ENCODE measurements at places on chromosomes 1 and 21. TPM values are rescaled to one million over a fixed set of nuclear protein-coding genes. Genes with fewer than 3 reads are reported as not detected.

Gene FOXJ3
- total RNA-seq = 13.2 TPM

Gene GALNT2
- total RNA-seq = 58.0 TPM

Gene PTGFRN
- total RNA-seq = 28.1 TPM

Gene ALPL
- 45.4 TPM for total RNA-seq

Gene GFI1
- 0.78 TPM for total RNA-seq

Gene SMIM1
- total RNA-seq = 5.4 TPM

Gene NCAM2
- total RNA-seq = not detected

Gene FCRL6
- total RNA-seq = 0.54 TPM

Gene C1orf56
- 3.0 TPM for total RNA-seq

DNA sequence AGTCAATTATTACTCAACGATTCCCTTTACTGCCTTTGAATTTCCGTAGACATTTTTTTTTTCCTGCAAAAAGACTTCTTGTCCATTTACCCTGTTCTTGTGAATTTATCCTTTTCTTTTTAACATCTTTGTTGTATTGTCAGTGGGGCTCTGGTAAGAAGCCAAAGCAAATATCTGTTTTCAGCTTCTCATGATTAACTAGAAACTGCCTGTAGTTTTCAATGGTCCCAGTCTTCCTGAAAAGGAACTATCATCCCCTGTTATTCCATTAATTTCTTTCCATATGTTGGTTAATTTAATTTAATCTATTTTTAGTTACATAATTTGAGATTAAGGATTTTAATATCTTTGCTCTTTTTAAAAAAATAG lies 28.0 kb downstream of the SH3BGR start:
- DNase-seq = no peak

DNA sequence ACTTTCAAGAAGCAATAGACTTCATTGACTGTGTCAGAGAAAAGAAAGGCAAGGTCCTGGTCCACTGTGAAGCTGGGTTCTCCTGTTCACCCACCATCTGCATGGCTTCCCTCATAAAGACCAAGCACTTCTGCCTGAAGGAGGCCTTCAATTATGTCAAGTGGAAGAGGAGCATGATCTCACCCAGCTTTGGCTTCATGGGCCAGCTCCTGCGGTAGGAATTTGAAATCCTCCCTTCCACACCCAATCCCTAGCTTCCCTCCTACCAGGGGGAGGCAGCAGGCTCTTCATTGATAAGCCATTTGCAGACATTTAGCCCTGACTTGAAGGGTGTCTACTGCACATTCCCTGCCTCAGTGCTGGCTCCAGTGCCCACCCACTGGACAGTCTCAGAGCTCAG lies 84.3 kb upstream of the RHOU start:
- no peak for DNase-seq

- no peak for DNase-seq
Observed at GRCh38 chr1:162326559-162326958, 50.1 kb downstream of the SPATA46 start.

DNA sequence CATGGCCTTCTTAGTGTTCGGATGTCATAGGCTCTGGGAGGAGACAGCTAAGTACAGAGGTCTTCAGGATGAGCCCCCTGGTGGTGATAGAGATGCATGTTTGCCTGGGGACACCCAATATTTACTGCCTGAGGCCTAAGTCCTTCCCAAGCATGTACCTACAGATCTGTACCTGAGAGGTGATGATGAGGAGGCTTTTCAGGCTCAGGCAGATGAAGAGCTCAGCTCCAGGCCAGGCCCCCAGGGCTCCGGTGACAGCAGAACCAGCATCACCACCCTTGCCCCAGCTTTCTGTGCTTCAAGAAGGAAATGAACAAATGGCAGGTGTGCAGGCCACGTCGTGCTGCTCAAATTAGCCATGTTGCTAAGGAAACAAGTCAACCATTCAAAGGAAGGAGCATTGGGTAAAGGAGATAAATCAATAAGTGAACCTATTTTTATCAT lies 21.1 kb downstream of the CACNA1E start:
- no peak for DNase-seq

GRCh38 chr1:234721476-234722269 lies 111.7 kb upstream of the IRF2BP2 start:
- DNase-seq = no peak

DNA sequence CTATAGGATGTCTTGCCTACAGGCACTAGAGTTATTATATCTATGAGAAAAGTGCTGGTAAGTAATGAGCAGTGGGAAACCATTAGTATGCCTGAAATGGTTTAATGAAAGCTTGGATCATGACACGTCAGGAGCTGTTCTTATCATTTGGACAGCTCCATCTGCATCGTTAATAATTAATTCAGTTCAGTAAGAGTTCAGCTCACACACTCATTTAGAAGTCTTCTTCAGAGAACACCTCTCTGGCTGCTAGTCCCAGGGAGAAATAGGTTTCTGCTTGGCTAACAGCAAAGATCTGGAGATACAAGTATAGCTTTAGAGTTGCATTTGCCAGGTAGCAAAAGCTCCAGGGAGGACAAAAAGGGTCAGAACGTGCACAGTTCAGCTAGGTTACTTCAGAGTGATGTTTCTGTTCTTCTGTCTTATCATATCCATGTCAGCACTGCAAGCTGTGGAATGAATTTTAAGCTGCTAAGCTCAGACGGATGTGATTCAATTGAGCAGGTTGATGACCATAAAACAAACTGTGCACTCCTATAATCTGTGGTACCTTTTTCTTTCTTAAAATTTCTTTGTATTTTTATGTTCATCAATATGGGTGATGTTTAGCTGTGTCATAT lies 173.6 kb downstream of the ADGRL2 start:
- no peak for DNase-seq

DNA sequence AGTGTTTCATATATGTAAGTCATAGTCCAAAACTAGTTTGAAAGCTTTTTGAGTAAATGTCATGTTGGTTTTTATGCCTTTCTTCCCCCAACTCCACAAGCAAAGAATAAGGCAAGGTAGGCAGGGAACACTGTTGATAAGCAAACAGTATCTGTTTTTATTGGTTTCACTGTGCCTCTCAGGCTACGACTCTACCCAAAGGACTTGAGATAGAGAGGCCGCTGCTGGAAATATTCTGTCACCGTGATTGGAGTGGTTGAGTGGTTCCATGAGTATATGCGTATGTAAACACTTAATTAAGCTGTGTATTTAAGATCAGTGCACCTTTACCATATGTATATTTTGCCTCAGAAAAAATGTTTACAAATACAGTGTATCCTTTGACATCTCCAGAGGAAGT lies 138.1 kb upstream of the KIF26B start:
- DNase-seq = no peak

DNA sequence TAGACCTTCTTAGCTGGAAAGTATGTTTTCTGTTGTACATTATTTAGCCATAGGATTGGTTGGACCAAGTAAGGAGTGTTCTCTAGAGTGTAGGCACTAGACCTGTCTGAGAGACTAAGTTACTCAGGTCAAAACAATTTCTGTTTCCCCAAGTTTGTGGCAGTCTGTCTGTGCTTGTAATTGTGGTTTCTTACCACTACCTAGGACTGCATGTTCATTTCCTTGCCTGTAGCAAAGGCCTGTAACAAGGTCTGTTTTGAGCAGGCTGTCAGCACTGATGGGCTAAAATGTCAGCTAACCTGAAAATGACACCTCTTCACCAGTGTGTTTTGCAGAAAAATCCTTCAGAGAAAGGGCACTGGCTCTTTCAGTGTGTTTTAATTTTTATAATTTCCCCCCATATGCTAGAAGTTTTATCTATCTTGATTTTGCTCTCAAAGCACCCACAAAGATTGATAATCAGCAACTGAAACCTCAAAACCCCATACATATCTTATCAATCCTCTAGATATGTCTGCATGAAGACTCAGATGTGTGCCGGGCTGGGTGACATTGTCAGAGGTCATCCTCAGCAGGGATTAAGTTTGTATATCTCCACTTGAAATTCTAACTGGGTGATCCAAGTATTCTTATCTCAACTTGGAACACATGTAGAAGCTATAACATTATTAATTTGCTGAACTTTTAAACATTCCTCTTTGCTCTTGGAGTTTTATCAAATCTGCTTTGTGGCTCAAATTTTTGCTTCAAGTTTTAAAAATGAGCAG lies 50.7 kb upstream of the ST6GALNAC3 start:
- no peak for DNase-seq

- DNase-seq = peak; percentile 55
Observed at GRCh38 chr1:91830242-91831131, 55.5 kb downstream of the TGFBR3 start.

GRCh38 chr1:236699366-236699765 lies 13.1 kb downstream of the ACTN2 start:
- DNase-seq = no peak

GRCh38 chr1:183030053-183030452 lies 6.8 kb downstream of the LAMC1 start:
- no peak for DNase-seq

DNA sequence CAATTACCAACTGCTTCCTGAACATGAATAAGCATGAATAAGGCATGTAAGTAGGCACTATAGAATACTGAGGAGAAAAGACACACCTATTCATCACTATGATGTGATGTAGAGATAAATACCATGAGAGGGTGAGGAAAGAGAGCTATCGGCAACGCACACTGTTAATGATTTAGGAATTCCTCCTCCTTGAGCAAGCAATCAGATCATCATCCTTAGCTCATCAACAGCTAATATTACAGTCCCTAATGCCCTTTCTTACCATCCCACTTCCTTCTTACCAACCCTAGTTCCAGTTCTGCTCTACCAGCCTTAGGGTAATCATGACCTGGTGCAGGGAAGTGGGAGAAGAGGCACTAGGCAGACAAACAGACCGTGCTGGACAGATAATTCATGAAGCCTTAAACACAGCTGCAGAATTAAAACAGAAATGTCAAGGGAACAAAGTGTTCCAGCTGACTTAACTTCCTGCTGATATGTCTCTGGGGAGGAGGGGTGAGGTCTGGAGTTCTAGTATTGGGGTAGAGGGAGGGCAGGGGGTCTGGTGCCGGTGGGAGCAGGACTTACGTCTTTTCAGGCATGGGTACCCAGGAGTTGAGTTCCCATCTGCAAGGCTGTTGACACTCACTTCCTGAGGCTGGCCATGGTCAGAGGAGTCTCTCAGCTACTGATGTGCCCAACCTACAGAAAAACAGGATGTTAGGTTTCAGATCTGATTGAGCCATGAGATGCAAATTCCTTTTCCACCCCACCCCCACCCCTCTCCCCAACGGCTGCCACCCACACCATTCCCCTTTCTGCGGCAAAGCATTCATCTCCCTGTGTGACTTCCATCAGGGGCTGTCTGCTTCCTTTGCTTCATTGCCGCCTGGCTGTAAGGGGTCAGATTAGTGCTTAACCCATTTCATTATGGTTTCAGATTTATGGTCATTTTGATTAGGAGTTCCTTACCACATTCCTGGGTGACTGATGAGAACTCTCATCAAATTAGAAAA lies 12.6 kb upstream of the RCSD1 start:
- DNase-seq = no peak

- DNase-seq = no peak
Observed at GRCh38 chr1:218294546-218294945, 9.5 kb downstream of the RRP15 start.

DNA sequence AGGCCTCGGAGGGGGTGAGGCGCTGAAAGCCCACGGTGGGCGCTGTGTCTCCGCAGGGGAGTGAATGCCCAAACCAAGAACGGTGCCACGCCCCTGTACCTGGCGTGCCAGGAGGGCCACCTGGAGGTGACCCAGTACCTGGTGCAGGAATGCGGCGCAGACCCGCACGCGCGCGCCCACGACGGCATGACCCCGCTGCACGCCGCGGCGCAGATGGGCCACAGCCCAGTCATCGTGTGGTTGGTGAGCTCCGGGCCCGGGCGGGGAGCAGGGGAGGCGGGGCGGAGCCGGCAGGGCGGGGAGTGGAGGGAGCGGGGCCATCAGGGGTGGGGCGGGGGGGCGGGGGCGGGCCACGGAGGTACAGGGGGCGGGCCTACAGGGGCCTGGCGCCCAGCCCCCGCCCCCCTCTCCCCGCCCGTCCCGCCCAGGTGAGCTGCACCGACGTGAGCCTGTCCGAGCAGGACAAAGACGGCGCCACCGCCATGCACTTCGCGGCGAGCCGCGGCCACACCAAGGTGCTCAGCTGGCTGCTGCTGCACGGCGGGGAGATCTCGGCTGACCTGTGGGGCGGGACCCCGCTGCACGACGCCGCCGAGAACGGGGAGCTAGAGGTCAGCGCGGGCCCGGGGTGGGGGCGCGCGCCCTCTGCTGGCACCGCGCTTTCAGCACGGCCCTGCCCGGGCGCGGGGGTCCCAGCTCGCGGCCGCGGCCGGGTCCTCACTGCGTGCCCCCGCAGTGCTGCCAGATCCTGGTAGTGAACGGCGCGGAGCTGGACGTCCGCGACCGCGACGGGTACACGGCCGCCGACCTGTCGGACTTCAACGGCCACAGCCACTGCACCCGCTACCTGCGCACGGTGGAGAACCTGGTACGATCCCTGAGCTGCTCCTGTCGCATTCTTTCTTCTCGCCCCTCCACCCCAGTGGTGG lies 15.9 kb downstream of the ESPN start:
- peak; percentile 75 for DNase-seq

DNA sequence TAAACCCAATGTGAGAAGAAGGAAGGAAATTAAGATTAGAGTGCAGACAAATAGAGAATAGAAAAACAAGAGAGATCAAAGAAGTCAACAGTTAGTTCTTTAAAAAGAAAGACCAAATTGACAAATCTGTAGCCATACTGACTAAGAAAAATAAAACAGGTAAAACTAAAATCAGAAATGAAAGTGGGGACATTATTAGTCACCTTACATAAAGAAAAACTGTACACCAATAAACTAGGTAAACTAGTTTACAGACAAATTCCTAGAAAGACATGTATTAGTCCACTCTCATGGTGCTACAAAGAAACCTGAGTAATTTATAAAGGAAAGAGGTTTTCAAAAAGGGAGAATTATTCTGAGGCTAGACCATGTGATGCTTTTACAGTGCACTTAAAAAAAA lies 22.3 kb downstream of the BLZF1 start:
- DNase-seq = no peak

DNA sequence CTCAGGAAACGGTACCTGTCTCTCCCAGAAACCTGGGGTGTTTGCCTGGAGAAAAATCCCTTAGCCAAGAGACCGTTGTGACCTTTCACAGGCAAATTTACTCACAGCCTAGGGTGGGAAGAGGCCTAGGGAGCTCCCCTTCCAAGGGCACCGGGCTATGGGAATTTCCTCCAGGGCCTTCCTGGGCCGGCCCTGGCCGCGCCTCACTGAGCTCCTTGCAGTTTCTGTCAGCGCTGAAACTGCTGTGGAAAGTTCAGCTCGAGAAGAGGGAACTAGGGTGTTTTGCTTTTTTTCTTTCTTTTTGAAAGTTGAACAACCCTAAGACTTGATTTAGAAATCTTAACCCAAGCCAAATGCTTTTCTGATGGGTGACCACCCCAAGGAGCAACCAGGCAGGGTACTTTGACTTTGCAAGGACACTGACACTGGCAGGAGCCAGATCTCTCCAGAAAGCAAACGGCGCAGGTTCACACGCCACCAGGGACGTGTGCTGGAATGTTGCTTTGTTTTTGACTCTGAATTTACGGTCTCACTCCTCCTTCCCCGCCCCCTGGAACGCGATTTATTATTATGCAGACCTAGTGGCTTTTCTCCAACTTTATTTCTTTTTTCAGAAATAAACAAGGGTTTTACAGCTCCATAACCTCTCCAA lies 229.6 kb upstream of the JUN start:
- no peak for DNase-seq

GRCh38 chr1:81836007-81836626 lies 35.4 kb downstream of the ADGRL2 start:
- DNase-seq = no peak

Measured in right lobe of liver (tissue), 6 donors.